ENCODE measurements at places on chromosomes 5 and 9.

DNA sequence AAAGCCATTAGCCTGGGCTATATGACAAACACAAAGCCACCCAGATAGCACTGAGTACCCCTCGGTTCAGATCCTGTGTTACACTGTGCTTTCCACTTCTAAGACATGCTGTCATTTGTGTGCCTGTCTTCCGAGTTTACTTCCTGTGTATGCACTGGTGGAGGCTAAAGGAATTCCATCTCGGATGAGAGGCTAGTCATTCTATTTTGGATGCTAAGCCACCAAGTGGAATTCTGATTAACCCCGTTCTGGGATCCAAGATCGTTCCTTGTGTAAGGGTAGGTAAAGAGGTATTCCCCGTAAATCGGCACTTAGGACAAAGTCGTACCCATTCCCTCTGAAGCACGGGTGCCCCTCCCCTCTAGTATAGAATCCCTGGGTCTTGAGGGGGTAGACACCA, 8.7 kb downstream of the PROP1 start:
- DNase-seq = no peak

GRCh38 chr5:42598311-42598710, 158.3 kb upstream of the CCDC152 start:
- DNase-seq = no peak

DNA sequence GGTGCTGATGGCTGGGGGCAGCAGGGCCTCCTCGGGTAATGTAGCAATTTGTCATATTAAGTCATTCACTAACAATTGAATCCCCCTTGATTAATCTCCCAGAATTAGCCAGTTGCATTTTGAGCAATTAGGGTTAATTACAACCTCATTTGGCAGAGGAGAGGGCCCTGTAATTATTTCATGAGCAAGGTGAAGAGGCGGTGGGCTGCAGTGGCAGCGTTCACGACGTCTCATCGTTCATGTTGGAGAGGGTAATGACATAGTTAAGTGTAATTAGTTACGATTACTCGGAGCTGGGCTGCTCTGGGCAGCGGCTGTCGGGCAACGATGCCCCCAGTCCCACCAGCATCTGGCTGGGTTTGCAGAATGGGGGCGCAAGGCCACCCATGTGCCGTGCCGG, 46.0 kb downstream of the NEK6 start:
- no peak for DNase-seq

DNA sequence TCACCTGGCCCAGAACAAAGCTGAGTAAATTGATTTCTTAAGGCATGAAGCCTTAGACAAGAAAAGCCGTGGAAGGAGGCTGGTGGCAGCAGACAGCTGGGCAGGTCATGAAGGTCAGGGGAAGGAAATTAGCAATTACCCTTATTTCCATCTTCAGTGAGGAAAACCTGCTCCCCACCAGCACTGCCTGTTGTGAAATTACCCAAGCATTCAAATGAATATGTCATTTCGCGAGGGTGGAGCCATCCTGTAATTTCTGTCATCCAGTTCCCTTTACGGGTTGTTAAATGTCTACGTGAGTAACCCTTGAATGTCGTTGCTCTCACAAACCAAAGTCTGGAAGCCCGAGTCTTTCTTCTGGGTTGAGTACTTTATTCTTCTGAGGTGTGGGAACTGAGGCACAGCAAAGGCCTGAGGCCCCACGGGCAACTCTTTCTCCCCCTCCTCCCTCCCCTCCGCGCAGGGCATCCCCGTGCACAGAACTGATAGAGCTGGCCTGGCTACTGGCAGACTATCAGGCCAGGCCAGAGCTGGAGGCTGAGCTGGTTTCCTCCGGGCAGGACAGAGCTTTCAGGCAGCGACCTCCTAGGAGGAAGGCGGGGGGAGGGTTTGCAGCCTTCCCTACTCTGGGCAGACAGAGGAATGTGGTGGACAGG, 22.0 kb upstream of the AK3 start:
- no peak for DNase-seq

DNA sequence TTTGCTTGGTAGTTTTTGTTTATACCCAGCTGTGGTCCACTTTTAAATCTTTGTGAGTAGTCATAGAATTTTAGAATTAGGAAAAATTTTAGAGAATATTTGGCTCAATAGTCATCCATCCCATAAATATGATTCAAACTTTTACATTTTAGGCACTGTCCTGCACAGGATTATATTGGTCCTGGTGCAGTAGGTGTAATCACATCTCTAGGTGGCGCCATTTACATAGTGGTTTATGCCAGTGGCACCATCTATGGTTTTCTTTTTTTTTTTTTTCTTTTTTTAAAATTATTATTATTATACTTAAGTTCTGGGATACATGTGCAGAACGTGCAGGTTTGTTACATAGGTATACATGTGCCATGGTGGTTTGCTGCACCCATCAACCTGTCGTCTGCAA, 260.7 kb upstream of the KCNN2 start:
- no peak for DNase-seq

GRCh38 chr5:158898185-158899177, 201.2 kb downstream of the EBF1 start:
- no peak for DNase-seq

DNA sequence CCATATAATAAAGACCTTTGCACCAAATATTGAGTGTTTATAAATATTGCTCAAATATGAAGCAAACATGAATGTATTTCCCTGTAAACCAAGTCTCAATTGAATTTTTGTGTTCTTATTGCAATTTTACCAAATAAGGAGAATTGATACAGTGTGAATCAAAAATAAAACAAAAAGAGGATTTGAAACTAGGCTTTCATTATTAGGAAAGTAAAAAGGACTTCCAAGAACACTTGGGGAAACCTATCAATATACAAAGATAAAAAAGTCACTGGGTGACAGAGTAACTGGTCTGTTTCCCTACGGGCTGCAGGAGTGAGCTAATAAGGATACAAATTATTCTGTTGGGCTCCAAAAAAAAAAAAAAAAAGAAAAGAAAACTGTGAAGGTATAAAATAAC, 44.8 kb upstream of the SNX2 start:
- DNase-seq = no peak

DNA sequence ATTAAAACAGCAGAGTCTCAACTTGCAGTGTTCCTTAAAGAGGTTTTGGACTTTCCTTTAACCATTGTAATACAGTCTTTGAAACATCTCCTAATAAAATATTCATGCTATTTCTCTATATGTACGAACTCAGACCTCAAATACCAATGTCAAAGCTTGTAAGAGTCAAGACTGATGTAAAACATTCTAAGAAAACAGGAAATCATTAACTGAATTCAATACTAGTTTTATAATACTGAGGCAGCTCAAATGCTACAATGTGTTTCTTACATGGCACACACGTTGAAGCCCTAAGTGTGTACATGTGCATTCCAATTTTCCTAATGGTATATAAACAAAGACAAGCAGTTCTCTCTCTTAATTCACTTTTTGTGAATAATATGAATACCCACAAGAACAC, 11.6 kb downstream of the PSIP1 start:
- DNase-seq = no peak

All from stimulated activated naive CD8-positive, alpha-beta T cell treated with anti-CD3 and anti-CD28 coated beads, Interleukin-15, amount 100 ng/mL, for 72 hours (primary cell).